ENCODE measurements at places on chromosomes 11 and 22. TPM values are rescaled to one million over a fixed set of nuclear protein-coding genes. Genes with fewer than 3 reads are reported as not detected.

Gene APOL3
- 13.8 TPM for polyA plus RNA-seq

Gene F2
- polyA plus RNA-seq, result not detected

Gene DNAJB7
- 0.40 TPM for polyA plus RNA-seq

Gene GAL3ST1
- 6.5 TPM for polyA plus RNA-seq

Gene NCR3LG1
- 0.28 TPM for polyA plus RNA-seq

Gene CFAP300
- polyA plus RNA-seq, result 2.2 TPM

Gene SVIP
- polyA plus RNA-seq, result 7.0 TPM

Gene BAIAP2L2
- polyA plus RNA-seq, result 1.5 TPM

Gene DERL3
- polyA plus RNA-seq, result 1.2 TPM

Gene CD248
- 106 TPM for polyA plus RNA-seq

Gene SCGB1D2
- not detected for polyA plus RNA-seq

Gene LRP5
- 55.0 TPM for polyA plus RNA-seq

Gene FBLN1
- 134 TPM for polyA plus RNA-seq

Gene OR4A16
- polyA plus RNA-seq, result not detected

Gene DDTL
- 3.3 TPM for polyA plus RNA-seq

Gene ACTN3
- 141 TPM for polyA plus RNA-seq

Gene GDPD4
- polyA plus RNA-seq, result 0.26 TPM

Gene TREH
- polyA plus RNA-seq, result 0.25 TPM
